ENCODE measurements at places on chromosomes 5 and 9.

- no peak for DNase-seq
These were observed 16.9 kb upstream of the FREM1 start for GRCh38 chr9:14926941-14927624.

DNA sequence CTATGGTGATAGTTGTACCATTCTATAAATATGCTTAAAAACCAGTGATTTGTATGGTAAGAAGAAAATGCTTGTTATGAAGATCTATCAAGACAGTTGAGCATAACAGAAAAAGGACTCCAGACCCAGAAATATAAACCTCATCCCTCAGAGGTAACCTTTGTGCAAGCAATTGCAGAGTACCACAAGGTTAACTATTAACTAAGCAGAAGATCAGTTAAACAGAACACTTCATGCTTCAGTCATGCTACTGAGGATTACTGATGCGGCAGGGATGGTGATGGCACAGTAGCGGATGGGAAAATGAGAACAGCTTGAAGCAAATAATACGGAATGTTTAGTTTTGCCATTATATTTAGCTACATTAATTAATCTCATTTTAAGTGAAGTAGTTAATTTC, 45.5 kb downstream of the IARS1 start:
- DNase-seq, result no peak

GRCh38 chr5:125484742-125485641, 738.6 kb upstream of the ZNF608 start:
- DNase-seq, result peak; percentile 99

GRCh38 chr5:179865491-179866240, 7.0 kb upstream of the MRNIP start:
- no peak for DNase-seq

GRCh38 chr5:54146916-54147315, 163.5 kb downstream of the ARL15 start:
- no peak for DNase-seq

DNA sequence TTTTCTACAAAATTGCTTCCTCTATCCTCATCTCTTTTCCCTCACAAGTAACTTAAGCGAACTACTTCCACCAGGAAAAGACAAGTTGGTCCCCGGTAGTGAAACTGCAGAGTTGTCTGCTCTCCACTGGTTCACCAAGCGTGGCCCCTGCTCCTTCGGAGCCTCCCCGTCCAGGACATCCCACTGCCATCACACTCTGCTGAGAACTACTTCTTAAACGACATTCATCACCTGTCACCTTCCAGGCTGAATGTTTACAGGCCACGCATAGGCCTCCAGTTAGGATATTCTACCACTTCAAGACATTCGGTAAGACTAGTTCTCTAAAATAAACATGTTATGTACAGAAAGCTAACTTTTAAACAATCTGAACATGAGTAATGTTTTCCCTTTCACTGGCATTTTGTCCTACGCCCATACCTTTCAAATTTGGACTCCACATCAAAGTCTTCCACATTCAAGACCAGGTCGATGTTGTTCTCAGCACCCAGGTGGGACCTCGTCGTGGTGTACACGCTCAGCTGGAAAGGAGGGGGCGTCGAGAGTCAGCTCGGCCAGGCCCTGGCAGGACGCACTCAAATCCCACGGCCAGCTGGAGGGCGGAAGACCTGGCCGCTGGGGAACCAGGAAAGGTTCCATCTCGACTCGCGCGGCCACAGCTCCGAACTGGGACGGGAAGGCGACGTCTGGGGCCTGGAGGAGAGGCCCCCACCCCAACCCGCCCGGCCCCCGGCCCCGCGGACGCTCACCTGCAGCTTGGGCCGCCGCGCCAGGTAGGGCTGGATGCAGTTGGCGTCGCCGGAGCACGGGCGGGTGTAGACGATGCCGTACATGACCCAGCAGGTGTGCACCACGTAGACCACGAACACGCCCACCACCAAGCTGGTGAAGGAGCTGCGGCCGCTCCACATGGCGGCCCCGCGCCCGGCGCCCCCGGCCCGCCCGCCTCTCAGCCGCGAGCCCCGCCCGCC, 683 bp downstream of the CLPTM1L start:
- DNase-seq, result peak; percentile 49

- peak; percentile 33 for DNase-seq
These were observed 98.2 kb upstream of the ALDH1A1 start for GRCh38 chr9:73050887-73051550.

- DNase-seq, result no peak
These were observed 12.6 kb upstream of the TCF7 start for GRCh38 chr5:134101686-134102439.

All from foreskin fibroblast (primary cell).